ENCODE measurements at places on chromosomes 16 and 17. TPM values are rescaled to one million over a fixed set of nuclear protein-coding genes. Genes with fewer than 3 reads are reported as not detected.
A peak's percentile ranks its signal among the peaks of the same experiment; 100 is the strongest.

GRCh38 chr16:78786635-78787034, 687.2 kb downstream of the WWOX start:
- ATAC-seq = no peak

GRCh38 chr17:5675625-5676421, 91.5 kb upstream of the NLRP1 start:
- no peak for ATAC-seq

DNA sequence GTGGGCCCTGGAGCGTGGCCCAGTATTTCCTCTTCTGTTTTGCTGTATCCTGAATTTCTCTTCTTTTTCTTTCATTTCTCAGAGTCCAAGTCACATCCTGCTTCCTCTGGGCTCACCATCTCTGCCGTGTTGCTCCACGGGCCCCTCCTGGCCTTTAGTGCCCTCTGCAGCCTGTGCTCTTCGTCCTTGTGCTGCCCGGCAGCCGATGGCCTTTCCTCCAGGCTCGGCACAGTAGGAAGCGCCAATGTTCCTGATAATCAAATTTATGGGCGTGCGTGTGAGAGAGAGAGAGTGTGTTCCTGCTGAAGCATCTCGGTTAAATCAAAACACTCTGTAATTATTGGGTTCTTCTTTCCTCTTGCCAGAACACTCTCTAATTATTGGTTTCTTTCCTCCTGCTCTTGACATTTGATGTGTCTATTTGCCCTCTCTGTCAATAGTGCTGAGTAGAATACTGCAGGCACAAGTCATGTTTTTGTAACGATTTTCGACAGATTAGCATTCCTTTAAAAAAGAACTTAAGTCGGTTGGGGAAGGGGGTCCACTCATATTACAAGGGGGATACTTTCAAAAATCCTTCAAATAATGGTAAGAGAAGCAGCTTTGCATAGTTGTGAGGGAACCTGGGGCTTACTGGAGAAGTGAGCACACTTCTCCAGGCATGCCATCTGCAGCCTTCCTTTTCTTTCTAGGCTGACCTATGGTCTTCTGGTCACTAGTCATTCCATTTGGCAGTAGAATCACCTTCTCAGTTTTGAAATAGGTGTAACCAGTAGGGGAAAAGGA, 126.6 kb downstream of the RPTOR start:
- ATAC-seq = no peak

- ATAC-seq = no peak
Observed at GRCh38 chr16:80294172-80294571, 246.6 kb upstream of the DYNLRB2 start.

GRCh38 chr16:9184354-9184690, 92.9 kb downstream of the HAPSTR1 start:
- no peak for ATAC-seq

DNA sequence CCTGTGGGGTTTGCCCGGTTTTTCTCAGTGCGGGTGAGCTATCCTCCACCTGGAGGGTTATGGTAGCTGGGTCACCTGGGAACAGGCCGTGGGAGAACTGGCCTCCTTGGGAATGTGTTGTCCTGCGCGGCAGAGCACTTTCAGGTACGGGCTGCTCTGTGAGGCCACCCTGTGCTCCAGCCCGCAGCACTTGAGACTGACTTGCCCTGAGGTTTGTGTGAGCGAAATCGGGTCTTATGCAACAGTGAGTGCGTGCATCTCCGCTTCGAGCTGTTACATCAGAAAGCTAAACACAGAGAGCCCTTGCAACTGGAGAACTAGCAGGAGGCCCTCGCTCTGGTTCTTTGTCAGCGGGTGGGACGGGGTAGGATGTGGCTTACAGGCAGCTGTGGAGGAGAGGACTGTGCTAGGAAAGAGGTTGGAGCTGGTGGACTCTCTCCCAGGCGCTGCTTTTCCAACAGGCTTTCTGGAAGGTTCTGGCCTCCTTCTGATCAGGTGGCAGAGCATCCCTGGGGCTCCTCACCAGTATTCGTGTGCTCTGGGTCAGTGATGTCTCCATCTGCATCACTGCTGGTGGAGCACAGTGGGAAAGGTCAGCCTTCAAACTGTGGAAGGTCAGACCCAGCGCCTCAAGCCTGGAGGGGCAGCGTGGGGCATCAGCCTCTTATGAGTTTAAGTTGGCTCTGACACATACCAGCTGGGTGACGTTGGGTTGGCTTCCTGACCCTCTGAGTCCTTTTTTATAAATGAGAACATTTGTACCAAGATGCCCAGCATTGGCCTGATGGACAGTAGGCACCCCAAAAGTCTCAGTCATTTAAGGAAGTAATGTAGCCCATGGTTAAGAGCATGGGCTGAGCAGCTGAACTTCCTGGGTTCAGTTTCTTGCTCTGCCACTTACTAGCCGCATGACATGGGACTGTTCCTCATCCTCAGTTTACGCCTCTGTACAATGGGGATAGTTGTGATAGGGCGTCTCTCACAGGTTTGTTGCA, 76.3 kb downstream of the KSR1 start:
- ATAC-seq = no peak

- ATAC-seq = no peak
Observed at GRCh38 chr17:17111401-17112393, 69.4 kb downstream of the MPRIP start.

DNA sequence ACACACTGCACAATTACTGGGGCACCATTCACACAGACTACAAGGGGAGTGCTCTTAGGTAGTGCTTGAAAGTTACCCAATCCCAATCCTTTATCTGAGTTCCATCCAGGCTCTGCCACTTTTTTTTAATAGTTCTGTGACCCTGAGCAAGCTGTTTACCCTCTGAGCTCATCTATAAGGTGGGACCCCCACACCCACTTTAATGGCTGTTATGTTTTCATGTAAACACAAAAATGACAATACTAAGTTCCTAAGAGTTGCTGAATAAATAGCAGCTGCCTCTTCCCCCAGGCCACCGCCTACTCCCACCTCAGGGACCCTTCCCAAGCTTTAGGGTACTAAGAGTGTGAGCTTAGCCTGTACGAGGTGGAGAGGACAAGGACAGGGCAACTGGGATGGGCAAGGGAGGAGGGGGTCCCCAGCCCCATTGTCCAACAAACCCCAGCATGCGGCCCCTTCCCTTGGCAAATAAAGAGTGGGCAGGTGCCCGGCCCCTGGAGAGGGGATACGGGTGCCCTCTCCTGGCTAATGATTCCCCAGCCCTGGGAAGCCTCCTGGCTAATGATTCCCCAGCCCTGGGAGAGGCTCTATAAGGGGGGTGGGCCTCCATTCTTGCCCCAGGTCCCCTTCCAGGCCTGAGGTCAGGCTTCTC, 14.6 kb downstream of the SLC13A2 start:
- no peak for ATAC-seq

GRCh38 chr16:10565167-10565566, 15.2 kb downstream of the EMP2 start:
- ATAC-seq = no peak

DNA sequence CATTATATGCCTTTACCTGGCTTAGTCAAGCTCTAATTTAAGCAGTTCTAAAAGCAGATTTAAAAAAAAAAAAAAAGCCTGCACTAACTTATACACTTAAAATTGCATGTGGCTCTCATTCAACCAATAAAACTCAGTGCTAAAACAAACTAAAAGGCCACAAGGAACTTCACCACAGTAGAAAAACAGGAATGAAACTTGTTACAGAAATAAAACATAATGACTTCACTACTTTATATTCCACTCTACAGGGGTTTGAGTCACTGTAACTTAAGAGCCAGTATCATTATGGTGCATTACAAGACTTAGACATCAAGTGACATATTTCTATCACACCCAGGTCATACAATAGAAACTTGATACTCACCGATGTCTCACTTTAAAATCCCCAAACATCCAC, 11.1 kb downstream of the CA10 start:
- ATAC-seq = peak; percentile 89

DNA sequence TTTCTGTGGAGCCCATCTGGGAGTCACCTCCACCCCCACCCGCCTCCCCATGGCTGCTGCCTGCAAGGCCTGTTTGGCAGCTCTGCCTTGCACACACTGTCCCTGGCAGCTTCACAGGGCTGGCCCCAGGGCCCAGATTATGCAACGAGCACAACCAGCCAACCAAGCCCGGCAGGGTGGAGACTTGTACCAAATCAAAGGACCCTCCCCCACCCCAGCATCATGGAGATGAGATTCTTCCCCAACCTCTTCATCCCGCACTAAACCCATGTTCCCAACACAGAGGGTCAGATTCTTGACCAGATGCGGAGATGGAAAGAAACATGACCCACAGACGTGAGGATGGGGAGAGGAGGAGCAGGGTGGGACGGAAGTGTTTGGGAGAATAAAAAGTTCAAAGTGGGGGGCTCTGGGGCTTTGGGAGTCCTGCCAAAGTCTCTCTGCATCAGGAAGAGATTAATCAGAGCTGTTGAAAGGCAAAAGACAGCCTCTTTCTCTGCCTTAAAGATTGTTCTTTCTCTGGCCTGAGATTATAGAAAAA, 3.8 kb downstream of the SMARCD2 start:
- no peak for ATAC-seq

- ATAC-seq = no peak
Observed at GRCh38 chr16:11320170-11320569, 25.1 kb upstream of the RMI2 start.

DNA sequence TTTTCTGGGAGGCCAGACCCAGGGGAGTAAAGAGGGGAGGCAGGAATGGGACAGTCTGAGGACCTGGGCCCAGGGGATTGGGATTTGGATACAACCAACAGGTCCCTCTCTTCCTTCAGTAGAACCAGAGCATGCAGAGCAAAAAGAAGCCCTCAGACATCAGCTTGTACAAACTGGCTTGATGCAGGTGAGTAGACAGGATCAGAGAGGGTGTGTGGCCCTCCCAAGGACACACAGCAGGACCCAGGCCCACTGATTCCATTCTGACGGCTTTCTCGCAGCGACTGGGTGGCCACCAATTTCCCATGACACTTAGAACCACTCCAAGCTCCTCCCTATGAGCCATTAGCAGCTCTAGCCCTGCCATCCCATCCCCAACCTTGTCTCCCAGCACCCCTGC, 63.6 kb downstream of the ABCC6 start:
- no peak for ATAC-seq

DNA sequence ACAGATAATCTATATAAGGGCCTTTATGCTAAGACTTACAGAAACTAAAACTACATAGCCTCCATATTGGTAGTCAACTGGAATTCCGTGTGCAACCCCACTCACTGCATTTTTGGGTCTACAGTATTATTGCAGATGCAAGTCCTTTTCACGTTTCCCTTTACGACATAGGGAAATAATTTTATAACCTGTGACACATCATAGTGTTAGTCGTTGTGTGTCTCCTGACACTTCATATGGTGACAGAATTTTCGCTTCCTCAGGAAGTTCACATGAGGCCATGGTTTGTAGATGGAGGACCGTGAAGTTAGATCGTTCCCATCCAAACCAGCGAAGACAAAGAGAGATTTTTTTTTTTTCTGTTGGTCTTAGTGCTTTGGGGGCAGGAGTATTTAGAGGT, 15.7 kb upstream of the MRC2 start:
- ATAC-seq = peak; percentile 75

DNA sequence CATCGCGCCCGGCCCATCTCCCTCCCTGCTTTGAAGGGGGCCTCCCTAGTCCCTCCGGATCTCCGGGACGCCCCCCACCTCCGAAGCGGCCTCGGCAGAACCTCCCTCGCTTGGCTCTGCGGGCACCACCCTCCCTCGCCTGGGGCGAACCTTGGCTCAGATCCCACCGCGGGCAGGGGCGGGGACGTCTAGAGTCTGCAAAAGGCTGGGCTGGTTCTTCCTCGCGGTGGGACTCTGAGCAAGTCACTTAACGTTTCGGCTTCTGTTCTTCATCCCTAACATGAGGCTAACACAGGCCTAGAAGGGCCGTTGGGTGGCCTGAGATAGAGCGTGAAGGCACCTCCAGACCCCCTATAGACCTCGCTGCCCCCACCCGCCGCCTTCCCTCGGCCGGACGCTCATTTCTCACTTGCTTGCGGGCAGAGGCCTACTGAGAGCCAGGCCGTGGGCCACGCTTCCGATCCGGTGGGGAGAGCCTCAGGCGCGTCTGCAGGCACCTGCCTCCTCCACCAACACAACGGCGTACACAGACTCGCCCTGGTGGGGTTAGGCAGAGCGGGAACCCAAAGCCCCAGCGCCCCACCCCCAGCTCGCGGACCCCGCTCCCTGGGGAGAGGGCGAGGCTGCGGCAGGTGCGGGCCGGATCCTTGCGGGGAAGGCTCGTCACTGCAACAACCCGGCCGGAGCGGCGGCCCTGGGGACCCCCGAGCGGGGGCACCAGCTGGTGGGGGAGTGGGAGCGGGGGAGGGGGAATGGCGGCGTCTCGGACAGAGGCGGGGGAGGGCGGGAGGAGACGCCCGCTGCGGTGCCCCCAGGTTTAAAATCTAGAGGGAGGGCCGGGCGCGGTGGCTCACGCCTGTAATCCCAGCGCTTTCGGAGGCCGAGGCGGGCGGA, 5.4 kb downstream of the MYO1C start:
- ATAC-seq = peak; percentile 60

DNA sequence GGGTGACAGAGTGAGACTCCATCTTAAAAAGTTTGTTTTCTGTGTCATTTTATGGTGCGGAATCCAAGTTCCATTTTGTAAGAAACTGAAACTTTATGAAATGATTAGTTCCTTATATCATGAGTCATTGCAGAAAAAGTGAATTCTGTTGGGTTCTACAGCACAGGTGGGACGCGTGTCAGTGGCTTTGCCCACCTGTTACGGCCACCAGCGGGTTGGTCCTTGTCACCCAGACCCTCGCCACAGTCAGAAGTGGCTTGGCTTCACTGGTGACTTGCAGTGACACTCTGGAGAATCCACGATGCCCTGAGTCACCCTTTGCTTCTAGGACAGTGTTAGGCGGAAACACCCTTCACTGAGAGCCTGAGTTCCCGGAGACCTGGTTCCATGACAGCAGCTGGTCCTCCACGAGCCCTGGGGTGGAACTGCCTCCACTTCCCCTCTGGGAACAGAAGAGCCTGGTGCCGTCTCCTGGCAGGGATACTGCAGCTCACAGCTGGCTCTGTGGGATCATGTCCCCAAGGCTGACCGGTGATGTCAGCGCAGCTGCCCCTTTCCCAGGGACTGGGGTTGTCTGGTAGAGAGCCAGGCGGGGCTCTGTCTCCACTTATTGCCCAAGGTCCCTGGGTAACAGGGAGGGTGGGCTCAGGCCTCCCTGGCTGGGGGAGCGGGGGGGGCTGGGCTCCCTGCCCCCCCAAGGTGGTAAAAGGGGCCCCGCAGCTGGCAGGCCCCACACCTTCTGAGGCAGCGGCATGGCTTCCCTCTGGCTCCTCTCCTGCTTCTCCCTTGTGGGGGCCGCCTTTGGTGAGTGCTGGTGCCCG, at the start of gene CTRB1:
CTRB1 (plus strand) TSS at position 733 of the 821 bp plus-strand sequence; CDS start at position 753, 20 bp downstream.
- ATAC-seq = peak; percentile 49

GRCh38 chr17:38981636-38982035, 14.4 kb upstream of the FBXO47 start:
- ATAC-seq = no peak

The IL21R gene
- 53.6 TPM for total RNA-seq

The OR3A2 gene
- total RNA-seq = 2.3 TPM

The RHBDL3 gene
- total RNA-seq = 0.13 TPM

The GNG13 gene
- total RNA-seq = not detected

The MLLT6 gene
- total RNA-seq = 232 TPM

The ABCA3 gene
- total RNA-seq = 4.7 TPM

The FNDC8 gene
- not detected for total RNA-seq

The CCL22 gene
- total RNA-seq = 11.5 TPM

The DNASE1L2 gene
- total RNA-seq = 2.4 TPM

The ANKS4B gene
- not detected for total RNA-seq
